AG08395 (cell line): ENCODE measurements at places on chromosomes 16 and 17.

- no peak for DNase-seq
Measured at GRCh38 chr16:88316941-88317612, 65.7 kb upstream of the ZNF469 start.

- DNase-seq = peak; percentile 60
Measured at GRCh38 chr17:29569245-29569950, 897 bp downstream of the TP53I13 start.

DNA sequence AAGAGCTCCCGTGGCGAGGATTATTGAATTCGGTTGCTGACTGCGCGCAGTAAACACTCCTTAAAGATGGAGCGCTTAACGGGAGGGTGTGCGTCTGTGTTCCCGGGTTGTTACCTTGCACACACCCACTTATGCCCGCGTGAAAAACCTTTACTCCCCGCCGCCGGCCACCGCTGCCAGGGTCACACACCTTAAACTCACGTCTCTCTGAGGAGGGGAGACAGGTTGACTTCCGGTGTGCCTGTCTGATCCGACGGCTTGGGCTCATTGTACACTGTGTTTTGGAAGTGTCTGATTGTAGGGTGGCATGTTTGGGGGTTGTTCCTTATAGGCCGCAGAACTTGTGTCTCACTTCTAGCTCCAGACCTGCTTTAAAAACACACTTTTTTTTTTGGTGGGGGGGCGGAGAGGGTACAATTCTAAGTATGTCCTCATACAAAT lies 66.8 kb downstream of the KPNA2 start:
- DNase-seq = no peak

- no peak for DNase-seq
Measured at GRCh38 chr16:52549011-52549692, 2.2 kb upstream of the TOX3 start.

- DNase-seq = no peak
Measured at GRCh38 chr17:47724705-47725104, 8.3 kb upstream of the TBX21 start.

DNA sequence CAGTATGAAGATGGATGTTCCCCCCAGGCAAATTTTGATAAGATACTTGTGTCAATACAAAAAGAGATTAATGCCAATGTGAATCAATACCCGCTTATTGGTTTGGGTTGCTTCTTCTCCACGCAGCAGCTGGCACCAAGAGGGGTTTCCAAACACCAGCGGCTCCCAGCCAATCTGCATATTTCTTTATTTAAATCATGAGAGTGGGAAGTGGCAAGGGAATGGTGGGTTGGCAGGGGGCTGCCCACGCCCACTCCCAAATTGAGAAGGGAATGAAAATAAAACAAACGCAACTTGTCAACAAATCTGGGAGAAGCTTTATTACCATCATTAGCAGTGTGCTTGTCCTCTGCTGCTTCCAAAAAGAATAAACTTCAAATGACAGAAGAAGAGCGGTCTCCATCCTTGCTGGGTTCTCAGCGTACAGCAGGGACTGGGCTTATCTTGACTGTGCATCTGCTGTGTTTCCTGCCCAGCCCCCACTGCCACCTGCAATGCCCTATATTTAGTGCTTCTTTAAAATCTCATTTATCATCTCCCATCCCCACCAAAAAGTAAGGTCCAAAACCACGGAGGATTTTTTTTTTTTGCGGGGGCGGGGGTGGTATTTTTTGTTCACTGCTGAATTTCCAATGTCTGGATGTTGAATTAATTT lies 34.9 kb upstream of the C16orf78 start:
- DNase-seq = no peak

- DNase-seq = no peak
Measured at GRCh38 chr17:75482098-75482942, 25.9 kb downstream of the TMEM94 start.

- DNase-seq = peak; percentile 74
Measured at GRCh38 chr17:36608794-36609497, 7.6 kb downstream of the MRM1 start.
